ENCODE measurements at places on chromosomes 5 and 9. TPM values are rescaled to one million over a fixed set of nuclear protein-coding genes. Genes with fewer than 3 reads are reported as not detected.

TMEM38B gene
- total RNA-seq = 16.8 TPM

RGS7BP gene
- not detected for total RNA-seq

FCHSD1 gene
- 22.4 TPM for total RNA-seq

- H3K4me1 ChIP-seq = no peaks in the 10 kb centered on the region
- no peaks in the 10 kb centered on the region for H3K36me3 ChIP-seq
- no peak for DNase-seq
These were observed 63.6 kb upstream of the SLC28A3 start for GRCh38 chr9:84404095-84404686.

DNA sequence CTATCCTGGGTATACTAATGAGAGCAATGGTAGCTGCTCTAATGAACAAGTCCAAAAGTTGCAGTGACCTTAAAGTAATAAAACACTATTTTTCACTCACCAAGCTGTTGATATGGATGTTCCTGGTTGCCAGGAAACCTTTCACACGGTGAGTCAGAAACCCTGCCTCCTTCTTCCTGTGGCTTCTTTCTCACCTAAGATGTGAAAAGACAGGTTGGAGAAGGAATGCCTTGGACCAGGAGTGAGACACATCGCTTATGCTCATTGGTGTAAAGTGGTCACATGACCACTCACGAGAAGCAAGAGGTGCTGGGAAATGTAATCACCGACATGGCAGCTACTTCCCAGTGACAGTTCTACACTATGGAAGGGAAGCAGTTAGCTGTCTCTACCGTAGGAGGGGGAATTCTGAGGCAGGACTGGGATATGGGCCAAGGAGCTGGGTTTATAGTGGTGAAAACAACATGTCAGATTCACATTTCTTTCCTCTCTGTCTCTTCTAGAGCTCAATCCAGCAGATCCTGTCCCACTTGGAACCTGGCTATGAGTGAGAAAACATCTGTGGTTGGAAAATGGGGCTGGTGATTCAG is 320.4 kb upstream of the KLF4 start:
- DNase-seq = no peak
- no peaks in the 10 kb centered on the region for H3K36me3 ChIP-seq
- H3K4me3 ChIP-seq = no peak overlapping the region
- H3K27ac ChIP-seq = no peak overlapping the region
- H3K4me1 ChIP-seq = no peaks in the 10 kb centered on the region

- DNase-seq = no peak
- H3K4me1 ChIP-seq = peaks cover 85% of the 10 kb centered on the region
- no peaks in the 10 kb centered on the region for H3K27me3 ChIP-seq
- peak overlapping the region; percentile 93 for H3K4me3 ChIP-seq
- peaks cover 58% of the 10 kb centered on the region for H3K36me3 ChIP-seq
- H3K27ac ChIP-seq = peak overlapping the region; percentile 95
These were observed 8.4 kb downstream of the CCDC69 start for GRCh38 chr5:151215546-151215880.

DNA sequence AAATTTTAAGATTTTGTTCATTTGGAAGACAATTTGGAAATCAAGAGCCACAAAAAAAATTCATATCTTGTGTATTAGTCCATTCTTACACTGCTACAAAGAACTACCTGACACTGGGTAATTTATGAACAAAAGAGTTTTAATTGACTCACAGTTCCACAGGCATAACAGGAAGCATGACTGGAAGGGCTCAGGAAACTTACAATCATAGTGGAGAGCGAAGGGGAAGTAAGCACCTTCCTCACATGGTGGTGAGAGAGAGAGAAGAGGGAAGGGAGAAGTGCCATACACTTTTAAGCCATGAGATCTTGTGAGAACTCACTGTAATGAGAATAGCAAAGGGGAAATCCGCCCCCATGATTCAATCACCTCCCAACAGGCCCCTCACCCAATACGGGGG is 274.4 kb downstream of the KCNN2 start:
- H3K4me3 ChIP-seq = no peak overlapping the region
- DNase-seq = no peak
- no peaks in the 10 kb centered on the region for H3K4me1 ChIP-seq
- no peak overlapping the region for H3K27ac ChIP-seq
- H3K36me3 ChIP-seq = no peaks in the 10 kb centered on the region

GRCh38 chr9:99690573-99690972 is 131.1 kb upstream of the NR4A3 start:
- H3K27ac ChIP-seq = no peak overlapping the region
- no peaks in the 10 kb centered on the region for H3K4me1 ChIP-seq
- H3K36me3 ChIP-seq = no peaks in the 10 kb centered on the region
- DNase-seq = no peak
- H3K27me3 ChIP-seq = no peaks in the 10 kb centered on the region

Data from activated naive CD8-positive, alpha-beta T cell treated with anti-CD3 and anti-CD28 coated beads for 36 hours (primary cell).